HCEC 1CT (cell line): ENCODE measurements at places on chromosomes 12 and 14.

DNA sequence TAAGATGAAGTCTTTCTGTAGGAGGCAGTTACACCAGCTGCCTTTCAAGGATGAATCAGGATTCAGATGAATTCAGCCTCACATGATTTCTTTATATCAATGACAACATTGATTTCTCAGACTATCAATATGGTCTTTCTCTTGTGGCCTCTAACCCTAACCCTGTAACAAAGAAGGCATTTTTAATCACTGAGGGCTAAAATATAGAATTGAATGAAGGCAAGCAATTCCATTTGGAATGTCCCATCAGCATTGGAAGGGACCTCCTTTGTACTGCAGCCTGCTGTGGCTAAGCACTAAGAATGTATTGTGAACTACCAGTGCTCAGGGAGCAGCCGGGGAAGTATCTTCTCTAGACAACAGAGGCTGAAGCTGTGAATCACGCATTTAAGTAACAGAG lies 90.6 kb upstream of the FRMD6 start:
- DNase-seq: no peak

DNA sequence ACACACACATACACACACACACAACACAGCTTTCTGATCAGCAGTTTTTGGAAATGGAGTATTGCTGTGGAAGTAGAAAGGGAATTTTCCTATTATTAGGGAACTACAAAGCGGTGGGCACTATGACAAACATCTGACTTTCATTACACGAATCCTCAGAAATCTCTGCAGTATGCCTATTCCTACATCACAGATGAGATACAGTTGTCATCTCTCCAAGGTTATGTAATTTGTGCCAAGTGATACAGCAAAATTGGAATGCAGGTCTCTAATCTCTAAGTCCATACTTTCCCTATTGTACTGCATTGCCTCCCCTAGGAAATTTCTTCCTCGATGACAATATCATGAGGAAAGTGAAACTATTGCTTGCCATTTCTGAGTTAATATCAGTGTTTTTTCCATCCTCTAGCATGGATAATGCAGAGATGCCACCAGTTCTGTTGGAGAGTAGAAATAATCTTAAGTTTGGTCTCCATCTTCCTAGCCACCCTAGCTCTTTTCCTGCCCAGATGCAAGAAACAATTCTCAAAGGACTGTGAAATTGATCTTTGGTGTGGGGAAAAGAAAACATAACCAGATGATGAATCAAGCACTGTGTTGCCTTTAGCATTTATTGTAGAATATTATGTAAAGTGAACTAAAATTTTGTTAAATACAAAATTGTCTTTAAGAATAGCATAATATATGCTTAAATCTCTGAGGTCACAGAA lies 94.7 kb downstream of the ERGIC2 start:
- DNase-seq: no peak

GRCh38 chr12:131387281-131388163 lies 323.4 kb upstream of the SFSWAP start:
- DNase-seq: no peak

- DNase-seq: no peak
These were observed 46.9 kb upstream of the FRS2 start for GRCh38 chr12:69423037-69423905.

DNA sequence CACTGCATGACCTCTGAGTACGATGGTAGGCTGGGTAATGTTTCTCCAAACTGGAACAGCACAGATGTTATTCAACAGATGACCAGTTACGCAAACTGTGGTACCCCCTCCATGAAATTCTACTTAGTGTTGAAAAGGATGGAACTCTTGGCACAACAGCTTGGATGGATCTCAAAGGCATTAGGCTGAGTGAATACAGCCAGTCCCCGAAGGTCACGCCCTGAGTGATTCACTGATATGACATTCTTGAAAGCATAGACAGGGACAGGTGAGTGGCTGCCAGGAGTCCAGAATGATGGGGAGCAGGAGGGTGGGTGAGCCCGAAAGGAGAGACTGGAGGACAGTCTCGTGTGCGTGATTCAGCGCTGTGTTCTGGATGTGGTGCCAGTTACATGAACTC lies 187.5 kb upstream of the TMEM132C start:
- no peak for DNase-seq

DNA sequence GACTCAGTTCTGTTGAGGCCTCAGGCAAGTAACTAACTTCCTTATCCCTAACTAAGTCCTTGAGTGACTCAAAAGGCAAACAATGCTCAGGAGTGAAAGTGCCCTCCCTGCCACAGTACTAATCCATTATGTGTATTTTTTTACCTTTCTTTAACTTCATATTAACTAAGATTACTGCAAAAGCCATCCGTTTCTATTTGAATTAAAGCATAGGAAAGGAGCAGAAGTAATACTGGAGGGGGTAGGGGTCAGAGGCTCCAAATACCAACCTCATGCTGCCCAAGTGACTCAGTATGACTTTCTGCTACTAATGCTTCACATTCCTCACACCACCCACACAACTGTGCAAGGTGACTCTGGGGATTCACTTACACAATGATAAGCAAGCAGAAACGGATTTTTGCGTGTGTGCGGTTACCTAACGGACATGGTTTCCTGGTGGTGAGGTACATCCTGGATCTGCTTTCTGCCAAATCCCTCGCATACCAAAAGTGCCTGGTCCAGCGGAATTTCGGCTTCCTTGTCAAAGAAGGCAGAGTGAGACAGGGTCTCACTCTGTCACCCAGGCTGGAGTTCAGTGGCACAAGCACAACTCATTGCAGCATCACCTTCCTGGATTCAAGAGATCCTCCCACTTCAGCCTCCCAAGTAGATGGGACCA lies 25.1 kb downstream of the MOK start:
- peak; percentile 97 for DNase-seq

DNA sequence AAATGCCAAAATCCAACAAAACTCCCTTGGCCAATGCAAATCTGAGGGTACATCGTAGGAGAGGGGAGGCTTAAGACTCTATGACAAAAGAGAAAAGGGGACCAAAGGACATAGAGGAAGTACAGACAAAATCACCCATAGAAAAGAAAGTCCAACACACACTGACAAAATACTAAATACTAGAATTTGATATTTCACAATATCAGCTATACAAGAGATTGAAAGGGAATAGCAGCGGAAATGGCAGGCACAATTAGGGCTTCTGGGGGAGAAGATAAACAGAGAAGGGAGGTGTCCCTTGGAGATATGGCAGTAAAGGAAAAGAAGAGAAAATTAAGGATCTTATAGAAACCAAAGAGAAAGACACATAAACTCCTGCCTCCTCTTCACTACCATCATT lies 29.0 kb downstream of the ATP2B1 start:
- no peak for DNase-seq

DNA sequence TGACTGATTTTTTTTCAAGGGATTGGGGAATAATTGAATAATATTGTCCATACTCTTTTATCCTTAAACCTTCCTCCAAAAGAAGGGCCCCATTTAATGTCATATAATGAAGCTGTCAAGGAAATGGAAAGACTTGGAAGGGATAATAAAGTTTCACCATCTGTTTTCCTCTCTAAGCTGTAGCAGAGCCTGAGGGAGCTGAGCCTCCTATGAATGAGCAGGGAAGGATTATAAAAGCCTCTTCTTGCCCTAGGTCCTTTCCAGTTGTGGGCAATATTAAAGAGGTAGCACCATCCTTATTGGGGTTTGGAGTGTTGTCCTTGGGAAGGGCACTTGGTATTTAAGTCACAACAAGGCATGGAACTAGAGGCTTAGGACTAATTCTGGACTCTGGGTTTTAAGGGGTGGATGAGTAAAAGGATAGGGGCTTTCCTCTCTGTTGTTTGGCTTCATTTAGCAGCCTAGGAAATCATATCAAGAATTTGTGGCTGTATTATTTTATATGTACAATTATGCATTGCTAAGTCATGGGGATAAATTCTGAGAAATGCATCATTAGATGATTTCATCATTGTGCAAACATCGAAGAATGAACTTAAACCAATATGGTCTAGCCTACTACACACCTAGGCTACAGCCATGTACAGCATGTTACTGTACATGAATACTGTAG lies 408.5 kb upstream of the DCN start:
- no peak for DNase-seq

DNA sequence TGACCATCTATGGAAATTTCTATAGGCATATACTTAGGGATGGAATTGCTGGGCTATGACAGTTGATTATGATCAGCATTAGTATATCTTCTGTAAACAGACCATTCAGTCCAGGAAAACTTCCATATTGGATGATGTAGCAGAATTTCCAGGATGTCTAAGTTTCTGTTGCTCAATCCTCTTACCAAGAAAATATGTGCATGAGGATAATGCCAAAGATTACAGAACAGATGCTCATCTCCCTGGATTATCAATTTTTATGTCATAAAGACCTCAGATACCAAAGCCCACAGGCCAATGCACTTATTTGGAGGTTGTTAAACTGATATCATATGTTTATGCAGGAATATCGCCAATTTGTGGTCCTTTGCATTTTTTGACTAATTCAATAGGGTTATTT lies 354.4 kb upstream of the FLRT2 start:
- DNase-seq: peak; percentile 51

GRCh38 chr14:23345987-23346692 lies 6.5 kb downstream of the SLC22A17 start:
- no peak for DNase-seq

DNA sequence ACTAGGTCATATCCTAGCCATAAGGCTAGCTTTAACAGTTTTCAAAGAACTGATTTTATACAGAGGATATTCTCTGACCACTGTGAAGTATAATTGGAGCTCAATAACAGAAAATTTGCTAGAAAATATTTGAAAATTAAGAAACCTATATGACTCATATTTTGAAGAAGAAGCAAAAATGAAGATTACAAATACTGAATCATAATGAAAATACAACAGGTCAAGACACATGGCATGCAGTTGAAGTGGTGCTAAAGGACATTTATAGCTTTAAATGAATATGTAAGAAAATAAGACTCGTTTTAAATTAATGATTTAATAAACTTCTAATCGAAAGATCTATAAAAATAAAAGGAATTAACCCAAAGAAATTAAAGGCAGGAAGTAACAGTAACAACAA lies 1234.6 kb downstream of the SLC16A7 start:
- peak; percentile 62 for DNase-seq

DNA sequence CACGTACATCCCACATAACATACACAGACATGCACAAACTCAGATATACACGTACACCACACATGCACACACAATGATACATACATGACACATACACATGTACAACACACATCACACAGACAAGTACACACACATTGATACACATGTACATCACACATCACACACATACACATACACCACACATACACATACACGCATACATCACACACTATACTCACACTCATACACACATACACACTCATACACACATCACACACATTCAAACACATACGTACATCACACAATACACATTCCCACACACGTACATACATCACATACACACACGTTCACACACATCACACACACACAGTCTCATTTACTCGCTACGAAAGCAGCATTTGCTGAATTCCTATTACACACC lies 4.5 kb downstream of the ZNF605 start:
- no peak for DNase-seq

DNA sequence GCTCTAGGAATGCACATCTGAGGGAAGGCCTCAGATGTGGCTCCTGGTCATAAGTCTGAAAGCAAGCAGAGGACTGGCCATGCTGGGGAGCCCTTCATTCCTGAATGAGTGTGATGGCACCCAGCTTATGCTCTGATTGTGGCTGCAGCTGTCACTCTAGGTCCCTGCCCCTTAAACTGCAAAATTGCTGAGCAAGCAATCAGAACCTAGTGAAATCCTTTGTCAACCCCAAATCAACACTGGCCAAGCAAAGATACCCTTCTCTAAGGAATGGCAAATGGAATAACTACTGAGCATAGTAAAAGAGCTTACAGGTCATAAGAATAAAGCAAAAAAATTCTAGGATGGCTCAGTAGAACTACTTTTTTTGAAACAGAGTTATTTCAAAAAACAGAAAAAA lies 4.3 kb upstream of the PLEKHG7 start:
- DNase-seq: no peak

GRCh38 chr12:123602651-123603195 lies 824 bp downstream of the DDX55 start:
- DNase-seq: no peak

DNA sequence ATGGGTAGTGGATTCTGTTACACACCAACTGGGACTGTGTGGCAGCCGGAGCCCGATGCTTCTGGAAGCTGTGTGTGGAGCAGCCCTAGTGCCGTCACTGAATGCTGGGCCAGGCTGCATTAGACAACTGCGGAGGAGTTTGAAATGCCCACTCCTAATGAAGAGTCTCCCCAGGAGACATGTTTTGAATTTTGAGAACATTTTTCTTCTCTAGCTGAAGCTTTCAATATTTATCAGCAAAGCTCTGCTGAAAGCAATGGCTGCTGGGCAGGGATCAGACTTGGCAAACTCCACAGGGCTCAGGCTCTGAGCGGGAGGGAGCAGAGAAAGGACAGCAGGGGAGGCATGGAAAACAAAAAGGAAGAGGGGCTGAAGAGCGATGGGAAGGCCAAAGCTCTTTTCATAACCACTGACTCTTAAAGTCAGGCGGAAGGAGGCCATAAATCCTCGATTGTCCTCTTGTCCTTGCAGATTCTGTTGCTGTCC lies 189.1 kb downstream of the MON2 start:
- DNase-seq: no peak

- DNase-seq: peak; percentile 3
These were observed 615.1 kb downstream of the NRXN3 start for GRCh38 chr14:78785265-78785664.

GRCh38 chr12:507391-507796 lies 47.7 kb downstream of the B4GALNT3 start:
- no peak for DNase-seq

DNA sequence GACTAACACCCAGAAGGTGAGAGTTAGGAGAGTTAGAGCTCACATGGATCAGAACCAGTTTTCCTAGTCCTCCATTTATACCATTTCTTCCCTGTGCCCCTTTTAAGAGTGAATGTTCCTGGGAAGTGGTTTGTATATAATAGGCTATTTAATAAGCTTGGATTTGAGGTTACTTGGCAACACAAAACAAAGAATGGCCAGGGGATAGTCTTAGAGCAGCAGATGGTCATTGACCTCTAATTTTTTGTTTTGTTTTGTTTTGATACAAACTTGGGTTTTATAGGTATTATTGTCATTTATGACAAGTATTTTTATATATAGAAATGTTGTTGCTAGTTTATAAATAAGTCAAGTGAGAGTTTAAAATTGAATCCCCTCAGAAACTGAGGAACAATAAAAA lies 35.8 kb downstream of the VEZT start:
- DNase-seq: no peak
